NCI-H2029 (cell line): ENCODE measurements at places on chromosomes 1 and 21.

DNA sequence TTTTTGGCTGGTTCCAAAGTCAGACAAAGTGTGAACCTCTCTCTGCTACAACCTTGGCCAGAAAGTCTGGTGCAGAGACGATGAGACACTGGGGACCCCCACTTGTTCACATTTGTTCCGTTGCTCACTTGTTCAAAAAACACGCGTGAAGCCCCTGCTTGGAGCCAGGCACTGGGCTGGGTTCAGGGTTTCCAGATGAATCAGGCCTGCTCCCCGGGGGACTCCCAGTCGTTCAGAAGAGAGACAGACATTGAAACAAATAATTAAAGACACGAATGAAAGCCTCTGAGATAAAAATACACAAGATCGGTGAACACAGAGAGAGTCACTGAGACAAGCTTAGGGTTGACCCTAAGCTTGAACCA, 101.5 kb upstream of the RUNX3 start:
- DNase-seq, result no peak

DNA sequence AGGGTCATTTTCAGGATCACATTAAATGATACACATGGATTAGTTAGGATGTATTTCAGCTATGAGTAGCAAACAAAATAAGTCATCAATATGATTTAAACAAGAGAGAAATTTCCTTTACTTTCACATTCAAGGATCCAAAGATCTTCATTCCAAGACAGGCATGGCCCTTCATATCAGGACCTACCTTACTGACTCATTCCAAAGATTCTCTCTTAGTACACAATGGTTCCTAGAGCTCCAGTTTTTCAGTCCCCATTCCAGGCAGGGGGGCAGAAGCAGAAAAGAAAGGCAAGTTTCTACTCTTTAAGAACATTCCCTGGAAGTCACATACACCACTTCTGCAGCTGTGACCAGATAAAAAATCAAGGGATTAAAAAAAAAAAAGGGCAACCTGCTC, 23.7 kb downstream of the RGS2 start:
- no peak for DNase-seq

DNA sequence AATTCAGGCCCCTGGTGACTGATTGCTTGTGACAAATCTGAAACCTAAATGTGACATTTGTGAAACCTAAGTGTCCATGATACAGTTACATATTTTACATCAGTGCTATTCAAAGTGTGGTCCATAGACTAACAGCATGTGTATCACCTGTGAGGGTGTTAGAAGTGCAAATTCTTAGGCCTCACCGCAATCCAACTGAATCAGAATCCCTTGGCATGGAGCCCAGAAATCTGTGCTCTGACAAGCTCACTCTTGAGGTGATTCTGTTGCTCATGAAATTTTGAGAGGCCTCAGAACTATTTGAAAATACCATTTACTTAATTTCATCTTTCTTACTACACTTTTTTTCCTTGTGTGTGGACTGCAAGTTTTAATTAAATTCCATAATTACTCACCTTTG, 587.9 kb downstream of the ADGRL2 start:
- no peak for DNase-seq

DNA sequence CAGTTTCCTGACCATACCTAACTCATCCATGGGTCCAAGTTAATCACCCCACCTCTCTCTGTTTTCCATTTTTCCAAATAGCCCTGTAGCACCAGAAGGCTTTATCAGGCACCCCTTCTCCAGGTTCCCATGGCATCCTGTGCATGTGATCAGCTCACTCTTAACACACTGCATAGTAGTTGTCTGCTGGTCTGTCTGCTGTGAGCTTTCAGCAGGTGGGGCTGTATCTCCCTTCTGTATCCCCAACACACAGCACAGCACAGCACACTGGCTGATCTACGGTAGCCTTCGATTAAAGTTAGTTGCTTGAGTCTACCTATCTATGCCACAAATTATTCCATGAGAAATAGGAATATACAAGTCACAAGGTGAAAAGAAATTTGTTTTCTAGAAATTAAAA, 54.3 kb upstream of the C1orf198 start:
- no peak for DNase-seq

GRCh38 chr1:113291777-113292602, 98.3 kb upstream of the MAGI3 start:
- no peak for DNase-seq

GRCh38 chr21:17003258-17003615, 509.6 kb upstream of the CXADR start:
- DNase-seq, result no peak
